ENCODE measurements at places on chromosomes 6 and 20. TPM values are rescaled to one million over a fixed set of nuclear protein-coding genes. Genes with fewer than 3 reads are reported as not detected.

Gene MOG
- total RNA-seq, result not detected

Gene CPNE5
- total RNA-seq, result 0.47 TPM

Gene ADTRP
- total RNA-seq, result 2.4 TPM

Gene WFDC2
- total RNA-seq, result not detected

DNA sequence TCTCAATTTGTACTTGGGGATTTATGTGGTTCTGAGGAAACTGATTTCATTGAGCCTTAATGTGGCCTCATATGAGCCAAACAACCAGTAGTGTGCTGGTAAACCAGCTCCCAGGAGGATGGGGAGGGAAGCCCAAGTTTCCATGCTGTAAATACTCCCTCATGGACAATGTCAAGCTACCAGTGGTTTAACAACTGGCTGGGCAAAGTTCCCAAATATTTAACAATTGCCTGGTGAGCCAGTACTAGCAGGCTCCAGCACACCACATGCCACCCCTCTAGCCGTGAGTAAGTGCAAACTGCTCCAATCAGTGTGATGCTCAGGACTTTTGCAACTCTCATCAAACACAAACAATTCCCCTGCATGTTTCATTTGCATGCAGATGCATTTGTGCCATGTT lies 19.2 kb upstream of the CDKN1A start:
- no peak for DNase-seq

DNA sequence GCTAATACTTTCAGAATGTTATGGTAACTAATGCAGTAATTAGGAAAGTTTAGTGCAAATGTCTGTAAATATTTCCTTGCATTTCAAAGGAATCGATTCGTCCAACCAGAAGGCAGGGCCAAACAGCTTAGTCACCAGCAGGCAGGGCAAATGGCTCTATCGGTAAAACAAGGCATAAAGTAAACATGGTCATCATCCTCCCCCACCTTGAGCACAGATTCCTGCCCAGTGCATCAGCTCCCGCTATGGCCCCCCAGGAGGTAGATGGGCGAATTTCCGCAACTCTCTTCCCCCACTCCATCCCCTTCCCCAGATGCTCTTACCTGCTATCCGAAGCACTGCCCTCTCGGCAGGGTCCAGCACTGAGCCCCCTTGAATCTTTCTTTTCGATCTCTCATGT lies 103.8 kb upstream of the BEND6 start:
- DNase-seq, result no peak

DNA sequence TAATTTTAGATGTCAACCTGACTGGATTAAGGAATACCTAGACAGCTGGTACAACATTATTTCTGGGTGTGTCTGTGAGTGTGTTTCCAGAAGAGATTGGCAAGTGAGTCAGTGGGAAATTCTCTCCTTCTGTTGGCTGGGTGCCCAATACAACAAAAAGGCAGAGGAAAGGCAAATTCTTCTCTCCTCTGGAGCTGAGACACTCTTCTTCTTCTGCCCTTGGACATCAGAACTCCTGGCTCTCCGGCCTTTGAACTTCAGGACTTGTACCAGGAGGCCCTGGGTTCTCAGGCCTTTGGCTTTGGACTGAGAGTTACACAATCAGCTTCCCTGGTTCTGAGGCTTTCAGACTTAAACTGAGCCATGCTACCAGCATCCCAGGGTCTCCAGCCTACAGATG lies 7.8 kb upstream of the BTN3A1 start:
- DNase-seq, result no peak

GRCh38 chr6:139844907-139845306 lies 470.5 kb upstream of the CITED2 start:
- no peak for DNase-seq

GRCh38 chr20:38271608-38272120 lies 11.1 kb upstream of the KIAA1755 start:
- DNase-seq, result no peak

DNA sequence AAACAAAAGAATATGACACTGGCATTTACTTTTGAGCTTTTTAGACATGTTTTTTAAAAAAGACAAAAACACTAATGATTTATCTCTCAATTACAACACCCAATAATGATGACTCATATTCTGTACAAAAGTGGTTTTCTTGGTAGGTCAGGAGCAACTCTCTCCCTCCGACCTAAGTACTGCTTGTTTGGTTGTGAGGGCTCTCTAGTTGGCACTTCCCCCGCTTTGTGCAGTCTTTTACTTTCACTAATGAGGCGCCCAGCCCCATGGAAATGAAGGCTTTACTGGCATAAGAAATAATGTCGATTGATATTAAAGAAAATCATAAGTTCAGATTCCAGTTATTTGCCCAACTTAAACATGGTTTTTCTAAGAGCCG lies 1.3 kb downstream of the KPNA5 start:
- DNase-seq, result peak; percentile 58

DNA sequence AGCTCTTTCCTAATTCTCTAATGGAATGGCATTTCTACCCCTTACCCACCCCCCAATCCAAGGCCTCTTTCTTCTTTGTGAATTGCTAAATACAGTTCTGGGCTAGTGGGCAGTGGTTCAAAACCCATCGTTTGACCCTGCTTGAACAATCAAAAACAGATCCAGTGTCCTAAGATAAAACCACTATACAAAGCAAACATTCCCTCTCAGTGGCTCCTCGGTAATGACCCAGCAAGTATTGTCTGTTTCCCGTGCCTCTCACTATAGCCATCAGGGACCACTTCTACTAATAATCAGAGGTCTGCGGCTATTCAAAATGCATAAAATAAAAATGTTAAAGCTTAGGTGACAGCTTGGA lies 143.5 kb upstream of the AKAP12 start:
- no peak for DNase-seq

Measured in activated CD4-positive, alpha-beta T cell treated with anti-CD3 and anti-CD28 coated beads, Interleukin-2, amount 10 ng/mL, durations not matched to agents 7 days and 5 days (primary cell).